Bronchial smooth muscle cell (primary cell): ENCODE measurements at places on chromosomes 4 and X. TPM values are rescaled to one million over a fixed set of nuclear protein-coding genes. Genes with fewer than 3 reads are reported as not detected.

The SPANXA1 gene
- not detected in 2 replicates for total RNA-seq

The PLP1 gene
- 0.26 and 0.32 TPM in 2 replicates for total RNA-seq

The PHEX gene
- total RNA-seq = 0.95 and 1.9 TPM in 2 replicates

The RHOXF1 gene
- not detected in 2 replicates for total RNA-seq

The GTPBP6 gene
- 37.5 and 44.9 TPM in 2 replicates for total RNA-seq

The TBC1D8B gene
- 7.0 and 13.2 TPM in 2 replicates for total RNA-seq

The PITX2 gene
- 1.3 and 1.4 TPM in 2 replicates for total RNA-seq

The KIF4A gene
- total RNA-seq = 0.86 and 2.2 TPM in 2 replicates

The PAGE1 gene
- total RNA-seq = not detected in 2 replicates

The ASB12 gene
- 0.16 and 0.17 TPM in 2 replicates for total RNA-seq

The LIMCH1 gene
- 0.17 and 4.9 TPM in 2 replicates for total RNA-seq

The SSX1 gene
- total RNA-seq = not detected in 2 replicates

The NIPAL1 gene
- not detected in 2 replicates for total RNA-seq

The MAGEA10 gene
- not detected in 2 replicates for total RNA-seq

The MAGEB10 gene
- not detected in 2 replicates for total RNA-seq

The NSG1 gene
- 0.17 and 2.0 TPM in 2 replicates for total RNA-seq

The PPP2R2C gene
- 0.16 and 0.34 TPM in 2 replicates for total RNA-seq

The CD40LG gene
- total RNA-seq = not detected in 2 replicates

The TMEM255A gene
- total RNA-seq = not detected in 2 replicates

The MAGEA9B gene
- not detected in 2 replicates for total RNA-seq

The MMAA gene
- 3.3 and 5.5 TPM in 2 replicates for total RNA-seq

The UTP3 gene
- 19.4 and 19.5 TPM in 2 replicates for total RNA-seq

The TBX22 gene
- not detected in 2 replicates for total RNA-seq

The PDLIM5 gene
- total RNA-seq = 9.8 and 24.4 TPM in 2 replicates
